Aorta (tissue), 5 donors: ENCODE measurements at places on chromosomes 5 and 9. TPM values are rescaled to one million over a fixed set of nuclear protein-coding genes. Genes with fewer than 3 reads are reported as not detected.

Gene CD72
- 3.7 TPM for total RNA-seq

Gene GCNT4
- total RNA-seq, result 4.0 TPM

- peak within 1 kb of the TSS; percentile 84 for H3K4me3 ChIP-seq
- peak within 1 kb of the TSS; percentile 86 for H3K27ac ChIP-seq
- H3K4me1 ChIP-seq, result no peaks in the 10 kb centered on the region
- no peaks in the 10 kb centered on the region for H3K27me3 ChIP-seq
These were observed at the start of gene CHSY3 for GRCh38 chr5:129904102-129904666. Gene CHSY3 (plus strand): TSS chr5:129904465.

Gene SARDH
- 0.84 TPM for total RNA-seq

GRCh38 chr9:123925819-123926218 is 4.1 kb downstream of the DENND1A start:
- DNase-seq, result no peak
- no peaks in the 10 kb centered on the region for H3K36me3 ChIP-seq
- no peaks in the 10 kb centered on the region for H3K27me3 ChIP-seq
- H3K4me1 ChIP-seq, result no peaks in the 10 kb centered on the region
- H3K27ac ChIP-seq, result no peak overlapping the region
- H3K4me3 ChIP-seq, result no peak overlapping the region

- H3K36me3 ChIP-seq, result no peaks in the 10 kb centered on the region
- H3K4me1 ChIP-seq, result no peaks in the 10 kb centered on the region
- no peaks in the 10 kb centered on the region for H3K27me3 ChIP-seq
- H3K4me3 ChIP-seq, result no peak overlapping the region
These were observed 48.9 kb downstream of the JMY start for GRCh38 chr5:79284846-79285245.

Gene SUSD3
- 10.3 TPM for total RNA-seq

GRCh38 chr5:160369990-160370712 is at the start of gene C1QTNF2:
Gene C1QTNF2 (minus strand): TSS chr5:160370626. CDS start chr5:160355011, 15,615 bp downstream.
- peak within 1 kb of the TSS; percentile 36 for H3K4me3 ChIP-seq
- H3K27me3 ChIP-seq, result no peaks in the 10 kb centered on the region
- no peaks in the 10 kb centered on the region for H3K4me1 ChIP-seq
- no peaks in the 10 kb centered on the region for H3K36me3 ChIP-seq
- peak; percentile 92 for DNase-seq
- H3K27ac ChIP-seq, result no peak within 1 kb of the TSS

DNA sequence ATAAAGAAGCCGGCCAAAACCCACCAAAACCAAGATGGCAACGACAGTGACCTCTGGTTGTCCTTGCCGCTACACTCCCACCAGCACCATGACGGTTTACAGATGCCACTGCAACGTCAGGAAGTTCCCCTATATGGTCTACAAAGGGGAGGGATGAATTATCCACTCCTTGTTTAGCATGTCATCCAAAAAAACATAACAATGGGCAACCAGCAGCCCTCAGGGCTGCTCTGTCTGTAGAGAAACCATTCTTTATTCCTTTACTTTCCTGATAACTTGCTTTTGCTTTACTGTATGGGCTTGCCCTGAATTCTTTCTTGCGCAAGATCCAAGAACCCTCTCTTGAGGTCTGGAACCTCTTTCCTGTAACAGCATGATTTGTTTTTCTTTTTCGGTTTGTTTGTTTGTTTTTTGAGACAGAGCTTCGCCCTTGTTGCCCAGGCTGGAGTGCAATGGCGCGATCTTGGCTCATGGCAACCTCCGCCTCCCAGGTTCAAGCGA is 2.0 kb upstream of the UAP1L1 start:
- no peak for DNase-seq
- H3K27me3 ChIP-seq, result no peaks in the 10 kb centered on the region
- no peak overlapping the region for H3K27ac ChIP-seq
- H3K4me1 ChIP-seq, result no peaks in the 10 kb centered on the region

- no peaks in the 10 kb centered on the region for H3K27me3 ChIP-seq
- DNase-seq, result no peak
- no peak overlapping the region for H3K4me3 ChIP-seq
- no peak overlapping the region for H3K27ac ChIP-seq
These were observed 42.2 kb upstream of the ALDOB start for GRCh38 chr9:101477736-101478135.

DNA sequence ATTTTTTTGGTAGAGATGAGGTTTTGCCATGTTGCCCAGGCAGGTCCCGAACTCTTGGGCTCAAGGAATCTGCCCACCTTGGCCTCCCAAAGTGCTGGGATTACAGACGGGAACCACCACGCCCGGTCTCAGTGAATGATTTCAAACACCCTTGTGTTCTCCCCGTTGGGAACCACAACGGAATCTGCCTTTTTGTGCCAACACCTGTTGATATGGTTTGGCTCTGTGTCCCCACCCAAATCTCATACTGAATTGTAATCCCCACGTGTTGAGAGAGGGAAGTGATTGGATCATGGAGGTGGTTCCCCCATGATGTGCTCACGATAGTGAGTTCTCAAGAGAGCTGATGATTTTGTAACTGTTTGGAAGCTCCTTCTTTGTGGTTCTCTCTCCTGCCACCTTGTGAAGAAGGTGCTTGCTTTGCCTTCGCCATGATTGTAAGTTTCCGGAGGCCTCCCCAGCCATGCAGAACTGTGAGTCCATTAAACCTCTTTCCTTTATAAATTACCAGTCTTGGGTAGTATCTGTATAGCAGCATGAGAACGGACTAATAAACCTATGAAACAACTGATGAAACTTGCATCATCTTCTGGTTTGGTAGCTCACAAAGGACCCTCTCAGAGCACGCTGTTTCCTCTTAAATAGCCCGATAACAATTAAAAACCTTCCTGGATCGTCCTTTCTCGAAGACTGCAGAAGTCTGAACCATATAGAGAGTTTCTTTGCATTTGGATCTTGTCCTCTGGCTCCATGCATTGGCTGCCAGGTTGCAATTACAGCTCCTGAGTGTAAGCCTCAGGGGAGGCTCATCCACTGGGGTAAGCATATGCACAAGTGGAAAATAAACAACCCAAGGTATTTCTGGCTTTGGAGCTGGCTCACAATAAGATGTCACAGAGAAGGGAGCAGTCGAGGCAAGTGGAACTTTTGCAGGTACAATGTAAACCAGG is 91.5 kb downstream of the SPRY4 start:
- DNase-seq, result no peak
- no peak overlapping the region for H3K27ac ChIP-seq
- no peak overlapping the region for H3K4me3 ChIP-seq
- H3K27me3 ChIP-seq, result no peaks in the 10 kb centered on the region
- H3K36me3 ChIP-seq, result no peaks in the 10 kb centered on the region

GRCh38 chr5:134550271-134551214 is 25.1 kb downstream of the JADE2 start:
- no peaks in the 10 kb centered on the region for H3K36me3 ChIP-seq
- H3K27me3 ChIP-seq, result no peaks in the 10 kb centered on the region
- H3K4me1 ChIP-seq, result peaks cover 7% of the 10 kb centered on the region
- H3K4me3 ChIP-seq, result no peak overlapping the region
